ENCODE measurements at places on chromosomes 12 and 14.
A peak's percentile ranks its signal among the peaks of the same experiment; 100 is the strongest.

DNA sequence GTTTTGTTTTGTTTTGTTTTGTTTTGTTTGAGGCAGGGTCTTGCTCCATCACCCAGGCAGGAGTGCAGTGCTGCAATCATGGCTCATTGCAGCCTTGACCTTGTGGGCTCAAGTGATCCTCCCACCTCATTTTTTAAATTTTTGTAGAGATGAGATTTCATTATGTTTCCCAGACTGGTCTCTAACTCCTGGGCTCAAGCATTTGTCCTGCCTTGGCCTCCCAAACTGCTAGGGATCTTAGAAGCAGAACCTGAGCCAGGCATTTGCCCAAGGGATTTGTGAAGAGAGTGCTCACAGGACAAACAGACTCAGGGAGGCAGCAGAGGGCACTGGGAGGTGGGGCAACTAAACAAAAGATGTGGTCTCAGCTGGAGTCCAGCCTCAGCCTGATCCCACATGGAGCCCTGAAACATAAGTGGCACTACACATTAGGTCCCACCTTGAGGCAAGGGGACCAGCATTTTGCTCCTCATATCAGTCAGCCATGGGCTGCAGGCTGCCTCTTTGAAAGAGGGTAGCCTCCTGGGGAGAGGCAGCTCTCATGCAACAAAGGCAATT lies 86.2 kb upstream of the CMKLR1 start:
- DNase-seq = no peak

DNA sequence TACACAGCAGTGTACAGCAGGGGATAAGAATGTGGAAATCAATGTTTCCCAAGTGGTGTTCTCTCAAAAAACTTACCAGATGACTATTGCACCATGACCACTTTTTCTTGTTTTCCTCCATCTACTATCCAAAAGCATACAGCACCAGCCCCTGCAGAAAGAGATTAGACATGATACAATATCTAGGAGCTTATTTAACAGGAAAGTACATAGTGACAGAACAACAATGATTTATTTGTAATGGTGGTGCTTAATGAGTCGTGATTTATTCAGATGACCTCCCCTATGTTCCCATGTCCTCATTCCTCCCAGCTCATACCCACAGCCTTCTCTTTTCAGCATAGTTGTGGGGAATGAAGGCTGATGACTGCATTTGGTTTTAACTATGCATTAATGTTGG lies 413.6 kb downstream of the BTG1 start:
- no peak for DNase-seq

GRCh38 chr12:10454531-10454930 lies 1.4 kb upstream of the KLRC1 start:
- DNase-seq = no peak

GRCh38 chr12:51886021-51886710 lies 1.7 kb upstream of the ANKRD33 start:
- no peak for DNase-seq

- no peak for DNase-seq
Observed at GRCh38 chr14:91888641-91889476, 21.5 kb upstream of the TC2N start.

DNA sequence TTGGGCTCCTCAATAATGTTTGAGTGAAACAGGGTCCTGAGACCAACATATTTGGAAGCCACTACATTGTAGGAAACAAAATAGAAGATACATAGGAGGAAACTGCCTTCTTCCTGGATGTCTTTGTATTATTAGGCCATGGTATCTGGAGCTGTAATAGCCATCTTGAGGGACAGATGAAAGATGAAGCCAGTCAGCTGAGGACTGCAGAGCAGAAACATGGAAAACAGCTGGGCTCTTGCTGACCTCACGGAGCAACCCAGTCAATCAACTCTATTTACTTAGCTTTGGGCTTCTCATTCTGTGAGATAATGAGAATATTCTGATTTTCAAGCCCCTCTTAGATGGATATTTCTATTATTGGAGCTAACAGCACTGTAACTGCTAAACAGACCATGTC lies 962.4 kb downstream of the BCL11B start:
- DNase-seq = no peak

- DNase-seq = no peak
Observed at GRCh38 chr12:30934811-30935210, 8.3 kb downstream of the TSPAN11 start.

DNA sequence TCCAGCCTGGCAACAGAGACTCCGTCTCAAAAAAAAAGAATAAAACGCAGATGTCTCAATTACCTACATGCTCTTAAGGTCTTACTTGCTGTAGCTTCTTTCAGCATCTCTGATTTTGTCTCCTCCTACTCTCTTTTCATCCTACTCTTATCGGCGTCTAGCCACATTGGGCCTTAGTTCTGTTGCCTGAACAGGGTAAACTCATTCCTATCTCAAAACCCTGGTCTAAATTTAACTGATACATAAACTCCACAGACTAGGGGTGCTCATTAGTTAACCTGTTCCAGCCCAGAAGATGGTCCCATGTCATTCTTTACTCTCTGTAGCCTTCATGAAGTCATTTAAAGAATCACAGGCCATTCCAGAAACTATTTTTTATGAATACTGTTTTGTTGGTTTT lies 33.6 kb downstream of the EXD2 start:
- no peak for DNase-seq

DNA sequence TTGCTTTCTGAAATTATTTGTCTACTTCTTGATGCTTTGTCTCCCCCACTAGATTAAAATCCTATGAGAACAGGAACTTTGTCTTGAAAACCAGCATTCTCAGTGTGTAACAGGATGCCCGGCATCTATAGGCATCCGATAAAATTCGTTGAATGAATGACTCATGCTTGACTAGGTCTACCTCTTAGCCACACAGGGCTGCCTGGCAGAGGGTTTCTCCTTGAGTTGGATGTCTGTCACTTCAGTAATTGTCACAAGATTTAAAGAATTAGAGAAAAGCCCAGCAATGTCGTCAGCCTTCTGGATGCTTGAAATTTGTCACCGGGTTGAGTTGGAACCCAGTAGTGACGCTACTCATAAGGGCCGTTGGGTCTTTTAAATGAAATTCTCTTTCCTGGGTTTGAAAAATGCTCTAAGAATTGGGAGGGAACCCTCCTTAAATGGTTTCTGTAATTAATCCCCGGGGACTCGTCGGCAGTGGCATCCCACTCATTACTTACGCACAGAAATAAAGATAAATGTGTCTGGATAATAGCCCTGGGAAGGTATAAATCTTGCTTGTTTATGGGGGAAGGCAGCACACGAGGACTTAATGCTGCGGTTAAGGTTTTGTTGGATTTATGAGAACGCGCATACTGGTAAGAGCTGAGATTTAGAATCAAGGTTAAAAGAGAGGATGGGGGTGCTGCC lies 194.1 kb downstream of the AACS start:
- no peak for DNase-seq

DNA sequence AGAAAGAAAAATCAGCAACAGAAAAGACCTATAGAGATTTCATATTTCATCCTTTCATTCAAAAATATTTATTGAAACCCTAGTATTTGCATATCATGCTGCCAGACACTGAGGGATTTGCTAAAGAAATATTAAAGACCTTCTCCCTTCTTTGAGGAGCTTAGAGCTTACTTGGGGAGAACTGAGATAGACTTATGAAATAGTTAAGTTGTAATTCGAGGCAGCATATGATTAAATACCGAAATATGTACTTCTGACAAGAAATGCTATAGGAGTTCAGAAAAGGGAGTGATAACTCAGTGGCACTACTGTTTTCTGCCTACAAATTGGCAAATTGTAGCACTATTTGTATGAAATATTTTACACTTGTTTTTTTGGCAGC lies 59.1 kb downstream of the PLXNC1 start:
- no peak for DNase-seq

- DNase-seq = no peak
Observed at GRCh38 chr12:75571204-75571603, 59.8 kb upstream of the KRR1 start.

DNA sequence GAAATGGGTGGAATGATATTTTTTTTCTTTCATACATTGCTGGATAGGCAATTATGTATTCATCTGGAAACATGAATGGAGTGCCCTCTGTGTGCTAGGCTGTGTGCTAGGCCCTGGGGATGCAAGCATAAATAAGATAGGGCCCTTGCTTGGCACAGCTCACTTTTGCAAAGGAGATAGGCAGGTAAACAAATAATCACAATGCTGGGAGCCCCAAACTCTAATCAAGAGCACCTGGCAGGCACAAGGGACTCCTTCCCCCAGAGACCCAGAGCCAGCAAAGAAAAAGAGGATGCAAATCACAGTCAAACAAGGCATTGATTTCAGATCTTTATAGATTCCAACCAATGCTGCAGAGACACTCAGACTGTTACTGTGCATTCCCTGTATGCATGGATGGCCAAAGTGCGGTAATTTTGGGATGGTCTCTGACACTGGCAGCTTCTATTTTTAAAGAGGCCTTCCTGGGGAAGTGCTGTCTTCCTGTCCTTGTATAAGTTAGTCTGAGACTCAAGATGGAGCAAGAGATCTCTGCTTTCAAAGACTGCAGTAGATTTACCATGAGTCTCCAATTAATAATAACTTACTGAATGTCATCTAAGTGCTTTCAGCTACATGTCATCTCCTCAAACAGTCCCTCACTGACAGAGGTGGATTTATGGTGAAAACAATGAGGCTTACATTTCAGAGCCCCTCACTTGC lies 45.1 kb upstream of the CPM start:
- no peak for DNase-seq

DNA sequence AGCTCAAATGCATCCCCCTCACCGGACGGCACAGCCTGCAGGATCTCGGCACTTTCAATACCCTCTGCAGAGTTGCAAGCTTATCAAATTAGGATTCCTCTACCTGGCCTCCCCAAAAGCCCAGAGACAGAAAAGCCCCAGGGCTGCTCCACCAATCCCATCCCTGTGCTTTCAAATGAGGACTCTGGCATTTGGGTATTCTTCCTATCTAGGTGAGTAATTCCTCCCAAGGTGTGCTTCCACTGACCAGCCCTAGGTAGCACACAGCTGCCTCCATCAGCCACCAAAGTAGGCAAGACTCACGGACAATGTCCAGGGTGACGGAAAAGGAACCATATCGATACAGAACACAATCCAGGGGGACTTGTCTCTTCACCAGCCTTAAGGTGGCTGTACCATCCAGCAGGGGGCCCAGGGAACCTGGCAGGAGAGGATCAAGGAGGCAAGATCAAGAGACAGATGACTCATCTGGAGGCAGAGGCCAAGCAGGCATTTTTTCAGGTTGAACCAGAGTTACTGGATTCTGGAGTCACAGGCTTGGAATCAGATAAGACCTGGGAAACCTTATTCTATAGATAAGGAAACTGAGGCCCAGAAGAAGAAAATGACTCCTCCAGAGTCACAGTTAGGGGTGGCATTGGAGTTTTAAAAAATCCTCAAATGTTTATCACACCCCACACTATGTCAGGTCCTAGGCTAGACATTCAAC lies 9.9 kb downstream of the PMEL start:
- DNase-seq = no peak

DNA sequence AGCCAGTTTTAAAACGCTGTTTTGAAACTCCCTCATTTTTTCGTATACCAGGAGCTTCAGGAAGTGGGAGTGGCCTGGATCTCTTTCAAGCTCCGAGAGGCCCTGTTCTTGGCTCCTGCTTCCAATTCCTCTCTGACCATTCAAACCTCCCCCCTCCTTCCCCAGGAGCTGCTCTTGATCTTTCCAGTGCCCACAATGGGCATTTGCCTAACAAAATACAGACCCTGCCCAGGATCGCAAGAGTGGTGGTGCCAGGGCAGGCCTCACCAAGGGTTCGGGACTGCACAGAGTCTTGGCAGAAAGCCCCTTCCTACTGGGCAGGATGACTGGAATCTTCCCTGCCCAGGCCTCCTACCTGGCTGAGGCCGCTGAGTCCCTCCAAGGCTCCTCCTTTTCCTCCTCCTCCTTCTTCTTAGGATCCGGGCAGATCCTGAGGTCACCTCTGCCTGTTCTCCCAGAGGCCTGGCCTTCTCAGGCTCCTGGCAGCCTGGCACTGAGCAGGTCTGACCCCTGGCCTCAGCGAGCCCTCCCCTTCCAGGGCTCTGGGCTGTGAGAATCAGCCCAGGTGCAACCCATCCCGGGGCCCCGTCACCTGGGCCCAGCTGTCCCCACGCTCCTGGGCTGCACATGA lies 46.9 kb upstream of the NOS1 start:
- DNase-seq = no peak

- peak; percentile 20 for DNase-seq
Observed at GRCh38 chr12:52171950-52172512, 19.8 kb downstream of the KRT80 start.

- DNase-seq = no peak
Observed at GRCh38 chr14:76974365-76974764, 54.1 kb downstream of the IRF2BPL start.

- no peak for DNase-seq
Observed at GRCh38 chr12:50642035-50642451, 121.9 kb upstream of the ATF1 start.

DNA sequence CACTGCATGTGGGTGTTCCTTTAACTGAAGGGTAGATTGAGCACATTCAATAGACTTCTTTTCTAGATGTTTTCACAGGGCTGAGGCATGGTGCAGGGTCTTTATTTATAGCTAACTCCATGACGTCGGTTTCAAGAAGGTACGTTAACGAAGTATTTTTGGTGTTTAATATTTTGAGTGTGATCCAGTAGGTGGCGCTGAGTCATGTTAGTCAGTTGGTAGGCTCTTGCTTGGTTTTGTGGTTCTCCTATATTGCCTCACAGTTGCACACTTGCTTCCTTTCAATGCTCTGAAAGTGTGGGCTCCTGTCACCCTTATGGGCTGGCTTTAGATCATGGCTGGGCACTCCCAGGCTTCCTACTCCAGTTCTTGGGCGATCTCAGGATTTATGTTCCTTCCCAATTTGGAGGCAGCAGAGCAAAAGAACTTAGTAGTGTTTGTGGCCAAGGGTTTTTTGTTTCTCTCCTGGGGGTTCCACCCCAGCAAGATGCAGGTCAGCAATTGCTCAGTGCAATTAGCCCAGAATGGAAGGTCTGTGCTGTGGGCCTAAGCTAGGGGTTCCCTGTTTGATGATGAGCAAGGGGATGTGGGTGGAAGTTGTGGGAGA lies 471.6 kb upstream of the FOXG1 start:
- no peak for DNase-seq

DNA sequence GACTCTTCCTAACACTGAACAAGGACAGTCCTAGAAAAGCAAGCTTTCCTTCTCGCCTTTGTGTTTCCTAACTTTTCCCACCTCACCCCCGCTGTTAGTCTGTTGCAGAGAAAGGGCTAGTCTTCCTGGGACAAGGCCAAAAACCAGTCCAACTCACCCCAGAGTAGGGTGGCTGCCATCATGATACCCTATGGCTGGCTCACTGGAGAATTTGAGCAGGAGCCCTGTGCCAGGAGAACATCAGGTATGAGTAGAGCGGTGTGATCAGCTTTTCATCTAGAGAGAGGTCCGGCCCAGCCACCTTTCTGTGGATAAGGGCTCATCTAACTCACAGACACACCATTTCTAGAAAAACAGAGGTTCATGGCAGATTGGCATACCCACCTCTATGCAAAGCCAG lies 16.7 kb upstream of the ZFP36L1 start:
- DNase-seq = no peak

GRCh38 chr12:119208626-119209061 lies 29.9 kb downstream of the HSPB8 start:
- DNase-seq = no peak

GRCh38 chr12:56991319-56992246 lies 14.8 kb downstream of the ZBTB39 start:
- no peak for DNase-seq

All from stimulated activated CD4-positive, alpha-beta T cell treated with anti-CD3 and anti-CD28 coated beads, Interleukin-12 subunit alpha, Interleukin-12 subunit beta, amount 100 ng/mL, for 24 hours (primary cell).